ENCODE measurements at places on chromosomes 2 and 18. TPM values are rescaled to one million over a fixed set of nuclear protein-coding genes. Genes with fewer than 3 reads are reported as not detected.

The IL36B gene
- not detected for total RNA-seq

The MAP3K20 gene
- 21.3 TPM for total RNA-seq

The GIGYF2 gene
- total RNA-seq: 27.5 TPM

The MRPL19 gene
- total RNA-seq: 166 TPM

The ECEL1 gene
- 14.9 TPM for total RNA-seq

The REG3G gene
- not detected for total RNA-seq

The SLC9A4 gene
- total RNA-seq: not detected

The PELI1 gene
- total RNA-seq: 140 TPM

The SAG gene
- not detected for total RNA-seq

The ADD2 gene
- 10.2 TPM for total RNA-seq

Measured in ascending aorta (tissue), 2 donors.